Caco-2 (cell line): ENCODE measurements at places on chromosomes 13 and 19. TPM values are rescaled to one million over a fixed set of nuclear protein-coding genes. Genes with fewer than 3 reads are reported as not detected.

Gene TRIP10
- total RNA-seq = 106 and 107 TPM in 2 replicates

Gene THSD1
- total RNA-seq = 0.11 and 0.16 TPM in 2 replicates

Gene PEAK3
- not detected in 2 replicates for total RNA-seq

Gene USHBP1
- not detected in 2 replicates for total RNA-seq

Gene HSPB6
- 0.48 and 0.81 TPM in 2 replicates for total RNA-seq

Gene CGB2
- not detected in 2 replicates for total RNA-seq

Gene CPB2
- total RNA-seq = 0.18 TPM in 1 of 2 replicates, not detected in the other

Gene CRB3
- total RNA-seq = 53.9 and 54.5 TPM in 2 replicates

Gene PRODH2
- 0.28 TPM in 1 of 2 replicates, not detected in the other for total RNA-seq

Gene SBNO2
- 37.3 and 41.2 TPM in 2 replicates for total RNA-seq

Gene CYP4F2
- total RNA-seq = not detected in 2 replicates

Gene CD37
- total RNA-seq = not detected in 2 replicates

Gene LILRA1
- total RNA-seq = not detected in 2 replicates

Gene FOSB
- 6.4 TPM in 2 replicates for total RNA-seq

Gene ASF1B
- total RNA-seq = 37.7 and 40.2 TPM in 2 replicates

Gene FLT1
- 0.66 and 0.93 TPM in 2 replicates for total RNA-seq

Gene LILRB4
- not detected in 2 replicates for total RNA-seq

Gene OVOL3
- not detected in 2 replicates for total RNA-seq

Gene ZNF439
- total RNA-seq = 2.3 and 3.1 TPM in 2 replicates

Gene FGF21
- 1.9 and 3.0 TPM in 2 replicates for total RNA-seq

Gene STX10
- total RNA-seq = 19.3 and 26.4 TPM in 2 replicates

Gene GRIN3B
- total RNA-seq = 0.41 and 0.49 TPM in 2 replicates

Gene CLDN10
- not detected in 2 replicates for total RNA-seq

Gene GPR12
- not detected in 2 replicates for total RNA-seq

Gene PEG3
- not detected in 2 replicates for total RNA-seq

Gene ATP4A
- total RNA-seq = not detected in 2 replicates

Gene RAX2
- total RNA-seq = not detected in 2 replicates

Gene LMTK3
- 22.4 and 22.6 TPM in 2 replicates for total RNA-seq

Gene HCST
- not detected in 2 replicates for total RNA-seq

Gene HSPBP1
- 69.6 and 71.4 TPM in 2 replicates for total RNA-seq

Gene ZNF98
- not detected in 2 replicates for total RNA-seq

Gene S1PR5
- total RNA-seq = 0.57 and 0.67 TPM in 2 replicates

Gene CD209
- not detected in 2 replicates for total RNA-seq

Gene FFAR1
- total RNA-seq = not detected in 2 replicates

Gene SRRM5
- 0.81 and 1.0 TPM in 2 replicates for total RNA-seq

Gene ZNF606
- 13.0 and 13.9 TPM in 2 replicates for total RNA-seq

Gene NANOS2
- not detected in 2 replicates for total RNA-seq

Gene FPR1
- total RNA-seq = not detected in 2 replicates

Gene REEP6
- total RNA-seq = 50.2 and 61.5 TPM in 2 replicates

Gene APOC1
- 246 and 250 TPM in 2 replicates for total RNA-seq

Gene ATXN8OS
- not detected in 2 replicates for total RNA-seq

Gene SPACA4
- not detected in 2 replicates for total RNA-seq

Gene SMIM44
- total RNA-seq = not detected in 2 replicates

Gene ZNF723
- total RNA-seq = not detected in 2 replicates

Gene KIR2DL1
- total RNA-seq = not detected in 2 replicates

Gene CYSLTR2
- not detected in 2 replicates for total RNA-seq

Gene STOML3
- 0.16 and 0.43 TPM in 2 replicates for total RNA-seq

Gene BTBD2
- total RNA-seq = 47.0 and 52.2 TPM in 2 replicates

Gene CEACAM16
- total RNA-seq = not detected in 2 replicates

Gene YIPF2
- 70.9 and 78.1 TPM in 2 replicates for total RNA-seq

Gene CGB8
- not detected in 2 replicates for total RNA-seq

Gene PLPP2
- total RNA-seq = 29.6 and 42.0 TPM in 2 replicates

Gene CLEC4M
- not detected in 2 replicates for total RNA-seq

Gene TPRX2
- total RNA-seq = not detected in 2 replicates

Gene ZNF296
- total RNA-seq = 8.4 and 9.4 TPM in 2 replicates

Gene LAIR2
- total RNA-seq = not detected in 2 replicates

Gene BRME1
- total RNA-seq = 17.3 and 17.4 TPM in 2 replicates
